Aorta (tissue), 5 donors: ENCODE measurements at places on chromosomes 6 and 20. TPM values are rescaled to one million over a fixed set of nuclear protein-coding genes. Genes with fewer than 3 reads are reported as not detected.

The FAM83C gene
- not detected for polyA plus RNA-seq

The AHCY gene
- polyA plus RNA-seq, result 38.1 TPM

The ZNF831 gene
- 0.03 TPM for polyA plus RNA-seq

The NKX2-2 gene
- polyA plus RNA-seq, result not detected

The BACH2 gene
- 0.63 TPM for polyA plus RNA-seq

The KCNS1 gene
- polyA plus RNA-seq, result not detected

The COL21A1 gene
- 22.9 TPM for polyA plus RNA-seq

The GJA1 gene
- polyA plus RNA-seq, result 184 TPM

The MPC1 gene
- 61.7 TPM for polyA plus RNA-seq

The TPX2 gene
- 5.4 TPM for polyA plus RNA-seq

DNA sequence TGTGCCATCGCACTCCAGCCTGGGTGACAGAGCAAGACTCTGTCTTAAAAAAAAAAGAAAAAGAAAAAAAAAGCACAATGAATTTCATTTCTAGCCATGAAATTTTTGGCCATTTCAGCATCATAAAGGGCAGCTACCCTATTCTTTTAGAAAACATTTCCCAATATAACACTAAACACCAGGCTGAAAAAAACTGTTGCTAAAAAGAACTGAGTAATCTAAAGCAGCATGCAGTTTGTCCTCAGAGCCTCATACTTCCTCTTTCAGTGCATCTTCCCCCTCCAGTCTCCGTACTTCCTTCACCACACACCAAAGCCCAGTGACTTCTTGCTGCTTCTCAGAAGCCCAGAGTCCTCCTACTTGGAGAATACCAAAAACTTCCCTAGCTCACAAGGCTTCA lies 5.6 kb upstream of the IFNGR1 start:
- DNase-seq, result no peak

GRCh38 chr20:30288346-30288745 lies 969.1 kb upstream of the DEFB115 start:
- no peak for DNase-seq

GRCh38 chr6:167589615-167589940 lies 237.1 kb upstream of the AFDN start:
- DNase-seq, result no peak

GRCh38 chr20:34638039-34638292 lies 38.9 kb downstream of the PIGU start:
- no peak for DNase-seq

DNA sequence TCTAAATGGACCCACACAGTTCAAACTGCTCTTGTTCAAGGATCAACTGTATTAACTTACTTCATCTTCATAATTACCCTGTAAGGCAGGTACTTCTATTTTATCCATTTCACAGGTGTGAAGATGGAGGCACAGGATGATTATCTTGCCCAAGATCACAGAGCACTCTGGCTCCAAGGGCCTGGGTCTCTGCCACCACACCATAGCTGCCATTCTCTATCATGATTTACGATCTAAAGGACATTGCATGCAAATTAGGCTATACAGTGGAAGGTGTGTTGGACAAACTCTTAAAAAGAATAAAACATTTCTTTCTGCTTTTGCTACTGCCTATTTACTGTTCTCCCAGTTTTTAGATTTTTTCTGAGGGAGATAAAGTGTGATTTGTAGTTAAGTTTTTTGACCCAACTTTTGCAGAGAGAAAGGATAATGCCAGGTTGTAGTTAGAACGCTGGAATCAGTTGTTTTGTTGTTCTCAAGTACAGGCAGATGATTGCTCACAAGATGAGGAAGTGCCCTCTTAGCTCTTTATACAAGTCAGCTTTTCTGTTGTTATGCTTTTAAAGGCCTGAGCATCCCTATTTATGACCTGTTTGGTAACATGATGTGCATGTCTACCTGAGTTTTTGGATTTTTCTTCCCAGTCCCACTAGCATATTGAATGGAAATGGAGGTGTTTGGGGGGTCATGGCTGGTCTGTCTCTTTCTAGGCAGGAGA lies 247.9 kb downstream of the ZFAND3 start:
- DNase-seq, result no peak

DNA sequence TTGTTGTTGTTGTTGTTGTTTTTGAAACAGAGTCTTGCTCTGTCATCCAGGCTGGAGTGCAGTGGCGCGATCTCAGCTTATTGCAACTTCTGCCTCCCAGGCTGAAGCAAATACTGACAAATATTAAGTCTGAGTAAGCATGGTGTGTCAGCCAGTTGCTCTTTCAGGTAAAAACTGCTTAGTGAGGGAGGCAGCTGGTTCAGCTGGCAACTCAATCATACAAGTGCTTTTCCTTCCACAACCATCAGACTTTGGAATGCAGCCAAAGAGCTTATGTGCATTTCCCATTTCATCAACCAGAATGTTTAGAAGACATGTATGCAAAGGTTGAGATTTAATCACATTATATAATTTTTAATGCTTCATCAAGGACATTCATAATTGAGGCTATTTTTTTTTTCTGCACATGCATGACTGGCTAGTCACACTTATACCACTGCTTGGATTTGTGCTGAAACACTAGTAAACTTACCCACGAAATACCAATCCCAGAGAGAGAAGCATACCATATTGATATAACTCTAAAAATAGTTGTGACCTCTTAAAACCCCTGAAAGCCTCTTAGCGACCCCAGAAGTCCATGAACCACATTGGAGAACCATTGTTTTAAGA lies 56.0 kb downstream of the CLIC5 start:
- no peak for DNase-seq

DNA sequence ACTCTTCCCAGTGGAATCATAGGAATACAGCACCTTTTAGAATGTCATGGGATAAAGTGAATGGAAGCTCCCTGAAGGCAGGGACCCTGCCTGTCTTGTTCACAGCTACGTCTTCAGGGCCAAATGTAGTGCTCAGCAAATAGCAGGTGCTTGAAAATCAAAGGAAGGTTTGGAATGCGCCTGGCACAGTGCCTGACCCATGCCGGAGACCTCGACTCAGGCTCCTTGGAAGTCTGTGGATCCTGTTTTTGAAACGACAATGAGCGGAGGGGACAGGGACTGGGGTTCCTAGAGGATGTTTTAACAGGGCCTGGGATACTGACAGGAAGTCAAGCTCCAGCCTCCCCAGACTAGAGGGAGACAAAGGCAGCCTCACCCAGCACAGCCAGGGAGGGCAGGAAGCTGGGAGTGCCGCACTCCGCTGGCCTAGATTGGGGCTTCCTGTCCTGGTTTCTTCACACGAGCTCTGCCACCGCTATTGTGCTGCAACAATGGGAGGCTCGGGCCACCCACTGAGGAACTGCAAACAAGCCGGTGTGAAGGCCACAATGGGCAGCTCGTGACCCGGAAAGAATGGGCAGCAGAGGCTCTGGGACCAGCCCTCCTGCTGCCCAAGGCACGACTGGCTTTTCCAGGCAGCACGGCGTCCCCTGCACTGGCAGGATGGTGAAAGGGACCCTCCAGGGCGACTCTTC lies 76.7 kb downstream of the PREX1 start:
- DNase-seq, result peak; percentile 87

DNA sequence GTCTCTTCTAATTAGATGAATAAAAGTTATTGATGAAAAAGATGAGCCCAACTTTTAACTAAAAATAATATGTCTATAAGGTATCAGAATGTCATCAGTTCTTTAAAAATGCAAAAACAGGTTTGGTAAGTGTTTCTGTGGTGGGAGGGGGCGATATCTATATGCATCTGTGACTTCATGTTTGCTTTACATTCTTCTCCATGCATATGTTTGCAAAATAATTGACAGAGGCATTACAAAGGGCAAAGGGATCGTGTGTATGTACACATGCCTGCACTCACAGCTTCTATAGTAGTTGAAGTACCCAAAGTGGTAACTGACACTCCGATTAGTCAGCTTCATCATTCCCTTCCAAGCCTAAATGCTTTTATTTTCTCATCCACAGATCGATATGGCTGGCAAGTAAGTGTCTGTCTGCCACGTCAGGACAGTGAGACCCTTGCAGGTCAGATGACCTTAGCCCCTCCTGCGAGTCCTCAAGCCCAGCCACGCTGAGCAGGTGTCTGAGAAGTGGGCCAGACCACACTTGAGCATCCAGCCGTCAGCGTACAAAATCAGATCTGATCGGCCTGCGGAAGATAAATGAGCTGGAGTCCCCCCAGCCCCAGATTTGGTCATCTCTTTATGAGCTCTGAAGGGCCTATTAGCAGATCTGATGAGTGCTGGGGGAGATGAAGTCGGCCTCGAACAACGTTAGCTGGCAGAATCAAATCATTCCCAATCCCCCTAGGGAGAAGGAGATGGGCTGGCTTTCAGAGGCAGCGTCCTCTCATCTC lies 369.1 kb downstream of the MAFB start:
- DNase-seq, result no peak

GRCh38 chr20:56395166-56395565 lies 2.7 kb downstream of the CSTF1 start:
- DNase-seq, result no peak

GRCh38 chr6:89066940-89067646 lies 13.5 kb upstream of the PNRC1 start:
- DNase-seq, result no peak

GRCh38 chr6:72620871-72621290 lies 983 bp upstream of the KCNQ5 start:
- peak; percentile 76 for DNase-seq

GRCh38 chr6:53701333-53702218 lies 36.0 kb upstream of the KLHL31 start:
- no peak for DNase-seq

- DNase-seq, result no peak
These were observed 22.7 kb upstream of the MAPRE1 start for GRCh38 chr20:32796981-32797451.

GRCh38 chr6:134183844-134184243 lies 131.4 kb upstream of the SLC2A12 start:
- DNase-seq, result no peak

GRCh38 chr6:113980937-113981554 lies 10.1 kb upstream of the HDAC2 start:
- DNase-seq, result no peak

GRCh38 chr6:125910527-125910926 lies 46.0 kb upstream of the HINT3 start:
- DNase-seq, result no peak

DNA sequence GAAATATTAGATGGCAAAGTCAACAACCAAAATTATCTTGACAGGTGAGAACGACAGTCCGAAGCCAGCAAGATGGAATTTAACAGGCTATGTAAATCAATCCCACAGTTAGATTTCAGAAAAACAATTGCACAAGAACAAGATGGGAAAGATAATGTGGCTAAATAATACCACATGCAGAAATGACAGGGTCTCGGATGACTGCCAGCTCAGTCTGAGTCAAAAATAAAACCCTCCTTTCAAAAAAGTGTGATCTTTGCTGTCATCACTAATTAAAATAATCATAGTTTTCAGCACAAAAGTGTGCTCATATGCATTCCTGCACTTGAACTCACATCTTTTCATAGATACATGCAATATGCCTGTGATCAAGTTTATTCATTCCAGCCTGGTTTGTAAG lies 25.9 kb downstream of the FOXQ1 start:
- no peak for DNase-seq

- no peak for DNase-seq
These were observed 24.1 kb upstream of the HINT3 start for GRCh38 chr6:125932451-125932795.

DNA sequence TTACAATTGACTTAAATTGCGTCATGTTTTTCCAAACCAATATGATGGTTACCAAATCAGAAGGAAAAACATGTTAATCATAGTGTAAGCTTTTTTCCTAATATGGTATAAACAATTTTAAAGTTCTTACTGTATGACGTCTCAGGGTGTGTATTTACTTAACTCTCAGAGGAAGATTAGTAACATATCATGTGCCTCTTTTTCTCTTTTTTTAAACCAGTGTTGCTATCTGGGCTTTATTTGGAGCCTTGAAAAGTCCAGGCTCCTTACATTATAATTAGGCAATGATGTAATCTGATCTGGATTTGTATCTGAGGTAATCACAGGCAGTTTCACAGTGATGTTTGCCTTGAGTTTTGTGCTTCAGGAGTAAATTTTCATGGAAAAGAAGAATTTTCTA lies 20.4 kb upstream of the RAB23 start:
- DNase-seq, result no peak

- DNase-seq, result no peak
These were observed 99.7 kb downstream of the EYA2 start for GRCh38 chr20:46994341-46994740.

DNA sequence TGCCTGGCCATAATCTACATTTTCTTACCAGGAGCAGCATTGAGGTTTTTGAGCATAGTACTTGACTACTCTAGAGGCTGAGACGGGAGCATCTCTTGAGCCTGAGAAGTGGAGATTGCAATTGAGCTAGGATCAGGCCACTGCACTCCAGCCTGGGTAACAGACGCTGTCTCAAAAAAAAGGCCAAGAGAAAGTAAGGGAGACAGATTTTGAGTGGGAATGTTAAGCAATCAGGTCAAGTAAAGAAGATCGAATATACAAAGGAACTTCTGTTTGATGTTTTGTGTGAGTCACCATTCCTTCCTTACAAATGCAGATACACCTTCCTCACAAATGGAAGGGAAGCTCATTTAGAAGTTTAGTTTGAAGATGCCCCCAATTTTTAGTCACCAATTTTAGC lies 4.4 kb downstream of the PNRC1 start:
- no peak for DNase-seq

- DNase-seq, result no peak
These were observed 61.4 kb downstream of the LY86 start for GRCh38 chr6:6649824-6650349.

- DNase-seq, result no peak
These were observed 72.6 kb upstream of the THBS2 start for GRCh38 chr6:169326067-169326799.

- no peak for DNase-seq
These were observed 16.3 kb downstream of the PKIG start for GRCh38 chr20:44598423-44599305.
